CD4-positive, alpha-beta T cell treated with Interleukin-12 subunit alpha and Interleukin-12 subunit beta, for 1 hour (primary cell): ENCODE measurements at places on chromosomes 1 and 21.

- no peak for DNase-seq
Measured at GRCh38 chr1:170461762-170462384, 70.1 kb upstream of the GORAB start.

DNA sequence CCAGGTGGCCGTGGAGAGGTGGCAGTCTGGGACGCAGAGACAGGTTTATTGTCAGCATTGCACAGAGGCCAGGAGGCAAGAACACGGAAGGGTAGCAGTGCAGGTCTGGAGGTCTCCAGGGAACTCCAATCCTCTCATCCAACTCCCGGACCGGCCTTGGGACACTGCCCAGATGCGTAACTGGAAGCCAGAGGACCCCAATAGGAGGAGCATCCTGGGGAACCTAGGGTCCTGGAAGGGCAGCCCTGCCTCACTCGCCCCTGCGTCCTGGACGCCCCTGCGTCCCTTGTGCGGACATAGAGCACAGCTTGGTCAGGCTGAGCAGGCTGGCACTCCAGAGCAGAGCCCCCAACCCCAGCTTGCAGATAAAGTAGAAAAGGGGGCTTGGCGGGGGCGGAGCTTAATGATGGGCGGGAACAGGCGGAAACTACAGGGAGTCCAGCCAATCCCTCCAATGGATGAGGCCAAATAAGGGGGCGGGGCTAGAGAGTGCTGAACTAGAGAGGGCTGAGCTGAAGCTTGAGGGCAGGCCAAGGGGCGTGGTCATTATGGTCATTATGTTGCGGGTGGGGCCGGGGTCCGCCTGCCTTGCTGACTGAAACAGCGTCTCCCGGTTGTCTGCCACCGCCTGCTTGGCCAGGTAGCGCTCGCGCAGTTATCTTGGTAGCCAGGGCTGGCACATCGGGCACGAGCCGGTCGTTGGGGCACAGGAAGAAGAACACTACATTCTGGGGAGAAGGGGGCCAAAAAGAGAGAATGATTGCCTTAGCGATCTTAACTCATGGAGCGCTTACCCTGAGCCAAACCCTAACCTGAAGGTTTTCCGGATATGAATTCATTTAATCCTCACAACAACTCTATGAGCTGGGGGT is 3.7 kb upstream of the ARHGEF19 start:
- peak; percentile 80 for DNase-seq

- no peak for DNase-seq
Measured at GRCh38 chr21:32197896-32198295, 81.0 kb downstream of the MIS18A start.

- no peak for DNase-seq
Measured at GRCh38 chr1:68015369-68015768, 35.1 kb downstream of the DIRAS3 start.

GRCh38 chr1:166164995-166165660 is 1.7 kb downstream of the FAM78B start:
- peak; percentile 13 for DNase-seq

DNA sequence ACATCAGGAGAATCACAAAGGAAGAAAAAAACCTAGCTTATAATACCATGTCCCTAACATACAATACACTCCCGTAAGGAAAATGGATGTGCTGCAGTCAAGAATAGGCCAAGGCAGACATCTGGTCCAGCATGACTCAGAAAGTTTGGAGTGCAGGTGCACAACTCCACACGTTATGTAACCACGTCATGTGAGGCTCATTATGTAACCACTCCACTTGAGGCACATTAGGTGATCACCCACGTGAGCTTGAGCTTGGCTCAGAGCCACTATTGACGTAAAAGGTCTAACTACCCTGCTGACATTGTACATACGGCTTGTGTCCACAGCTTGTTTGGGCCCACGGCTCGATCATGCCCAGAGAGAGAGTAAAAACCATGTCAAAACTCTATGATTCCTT is 99.8 kb upstream of the C1orf21 start:
- DNase-seq = no peak

- DNase-seq = peak; percentile 71
Measured at GRCh38 chr1:117758444-117759316, 152.8 kb downstream of the TENT5C start.

GRCh38 chr1:158019171-158019868 is 25.9 kb downstream of the KIRREL1 start:
- DNase-seq = no peak

GRCh38 chr1:220682901-220683576 is 7.1 kb upstream of the C1orf115 start:
- DNase-seq = no peak

GRCh38 chr1:110857964-110858948 is 14.7 kb upstream of the CD53 start:
- DNase-seq = no peak
